Hematopoietic multipotent progenitor cell treated with erythropoietin and hydrocortisone succinate and interleukin-3 and kit ligand, for 8 days (in vitro differentiated cells): ENCODE measurements at places on chromosomes 6 and 20.

GRCh38 chr20:52305858-52306257 lies 114.3 kb upstream of the ZFP64 start:
- DNase-seq = no peak

DNA sequence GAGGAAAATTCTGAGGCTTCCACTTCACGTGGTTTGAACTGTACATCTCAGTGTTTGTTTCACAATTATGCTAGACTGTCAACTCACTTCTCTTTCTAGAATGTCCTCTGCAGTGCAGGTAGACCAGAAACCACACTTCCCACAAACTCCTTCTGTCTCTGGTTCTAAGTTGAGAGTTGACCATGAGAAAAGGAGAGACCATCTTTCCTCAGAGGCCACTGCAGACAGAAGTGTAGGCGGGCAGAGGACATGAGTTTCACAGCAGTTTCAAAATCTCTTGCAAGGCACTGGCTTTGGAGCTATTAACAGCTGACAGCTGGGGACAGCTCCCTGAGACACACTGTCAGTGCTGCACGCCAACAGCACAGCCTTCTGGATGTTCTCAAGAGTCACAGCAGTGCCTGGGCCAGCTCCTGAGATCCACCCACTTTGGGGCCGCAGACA lies 55.4 kb upstream of the MOXD1 start:
- DNase-seq = no peak

GRCh38 chr20:15297059-15297875 lies 959.9 kb upstream of the FLRT3 start:
- no peak for DNase-seq

DNA sequence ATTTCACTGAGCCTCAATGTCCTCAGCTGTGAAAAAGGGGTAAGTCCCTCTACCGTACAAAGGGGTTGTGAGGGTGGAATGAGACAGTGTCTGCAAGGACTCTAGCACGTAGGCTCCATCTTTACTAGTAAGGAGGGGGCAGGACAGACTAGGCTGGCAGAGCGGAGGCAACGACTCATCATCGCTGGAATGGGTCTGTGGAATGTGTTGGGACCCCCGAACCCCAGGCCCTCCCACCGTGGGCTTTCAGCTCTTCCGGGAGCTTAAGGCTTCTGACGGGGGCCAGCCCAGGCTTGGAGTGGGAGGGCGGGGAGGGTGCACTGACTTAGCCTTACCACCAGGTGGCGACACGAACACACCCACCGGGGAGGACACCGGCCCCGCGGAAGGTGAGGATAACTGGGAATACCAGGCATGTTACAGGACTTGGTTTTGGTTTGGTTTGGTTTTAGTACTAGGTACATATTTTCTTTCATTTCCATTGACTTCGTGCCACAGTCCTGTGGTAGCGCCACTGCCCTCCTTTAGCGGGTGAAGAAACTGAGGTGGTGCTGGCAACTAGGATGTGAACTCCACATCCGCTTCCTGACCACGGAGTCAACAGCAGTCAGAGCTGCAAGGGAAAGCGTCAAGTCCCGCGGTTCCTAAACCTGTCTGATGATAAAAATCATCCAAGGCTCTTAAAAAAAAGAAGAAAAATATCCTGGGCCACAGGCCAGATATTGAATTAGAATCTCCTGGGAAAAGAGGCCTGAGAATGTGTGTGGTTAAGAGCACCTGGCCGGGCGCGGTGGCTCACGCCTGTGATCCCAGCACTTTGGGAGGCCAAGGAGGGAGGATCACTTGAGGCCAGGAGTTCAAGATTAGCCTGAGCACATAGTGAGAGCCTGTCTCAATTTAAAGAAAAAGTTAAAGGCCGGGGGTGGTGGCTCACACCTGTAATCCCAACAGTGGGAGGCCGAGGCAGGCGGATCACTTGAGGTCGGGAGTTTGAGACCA lies 10.3 kb upstream of the TULP1 start:
- DNase-seq = peak; percentile 60

- no peak for DNase-seq
These were observed 493 bp downstream of the CRYBG1 start for GRCh38 chr6:106360989-106361430.
